ENCODE measurements at places on chromosomes 12 and 14.

- no peak for DNase-seq
Observed at GRCh38 chr12:11607313-11608081, 42.0 kb upstream of the ETV6 start.

DNA sequence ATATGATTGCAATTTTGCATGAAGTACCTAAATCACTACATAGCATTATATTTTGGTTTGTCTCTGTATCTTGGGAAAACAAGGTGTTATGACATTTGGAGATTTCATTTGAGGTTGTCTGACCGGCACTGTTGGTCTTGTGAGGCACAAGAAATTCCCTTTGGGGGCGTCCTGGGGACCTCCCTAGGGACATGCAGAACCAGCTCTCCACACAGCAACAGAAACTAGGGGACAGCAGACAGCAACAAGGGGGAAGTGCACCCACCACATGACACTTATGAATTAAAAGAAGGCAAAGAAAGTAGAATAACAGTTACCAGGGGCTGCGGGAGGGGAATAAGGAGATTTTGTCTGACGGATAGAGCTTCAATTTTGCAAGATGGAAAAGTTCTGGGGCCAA, 14.4 kb downstream of the DDX54 start:
- no peak for DNase-seq

GRCh38 chr12:48187916-48188695, 4.7 kb downstream of the CCDC184 start:
- no peak for DNase-seq

DNA sequence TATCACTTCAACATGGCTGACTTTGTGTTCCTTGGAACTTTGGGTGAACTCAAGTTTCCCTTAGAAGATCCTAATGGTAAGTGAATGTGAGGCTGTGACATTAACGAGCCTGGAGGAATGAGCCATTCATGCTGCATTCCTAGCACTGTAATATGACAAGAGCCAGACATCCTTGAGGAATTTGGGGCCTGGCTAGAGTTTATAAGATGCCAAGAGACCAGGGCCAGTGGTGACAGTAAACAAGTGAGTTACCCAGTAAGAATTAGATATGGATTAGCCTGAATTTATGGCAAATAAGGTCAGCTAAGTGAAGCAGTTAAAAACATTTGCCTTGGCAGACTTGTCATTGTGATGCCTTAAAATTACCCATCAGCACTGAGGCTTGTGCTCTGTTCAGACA, 232.4 kb downstream of the AKAP6 start:
- no peak for DNase-seq

DNA sequence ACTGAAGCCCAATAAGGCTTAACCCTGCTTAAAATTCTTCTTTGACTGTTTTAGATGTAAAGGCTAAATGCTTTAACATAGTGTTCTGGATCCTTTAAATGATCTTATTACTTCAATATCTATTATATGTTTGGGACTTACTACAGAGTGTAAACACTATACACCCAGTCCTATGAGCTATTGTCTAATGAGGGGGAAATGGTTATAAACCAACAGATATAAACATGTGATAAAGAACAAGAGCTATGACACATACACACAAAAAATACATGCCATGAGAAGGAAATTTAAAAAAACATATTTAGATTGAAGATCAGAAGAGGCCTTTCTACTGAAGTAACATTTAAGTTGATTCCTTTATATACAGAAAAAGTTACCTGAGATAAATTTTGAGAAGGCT, 505.1 kb downstream of the FOXG1 start:
- no peak for DNase-seq

GRCh38 chr12:68406134-68406576, 74.0 kb upstream of the MDM1 start:
- peak; percentile 43 for DNase-seq

All from nucleus accumbens (tissue), 56 donors.